RPMI7951 (cell line): ENCODE measurements at places on chromosomes 2 and 18.

DNA sequence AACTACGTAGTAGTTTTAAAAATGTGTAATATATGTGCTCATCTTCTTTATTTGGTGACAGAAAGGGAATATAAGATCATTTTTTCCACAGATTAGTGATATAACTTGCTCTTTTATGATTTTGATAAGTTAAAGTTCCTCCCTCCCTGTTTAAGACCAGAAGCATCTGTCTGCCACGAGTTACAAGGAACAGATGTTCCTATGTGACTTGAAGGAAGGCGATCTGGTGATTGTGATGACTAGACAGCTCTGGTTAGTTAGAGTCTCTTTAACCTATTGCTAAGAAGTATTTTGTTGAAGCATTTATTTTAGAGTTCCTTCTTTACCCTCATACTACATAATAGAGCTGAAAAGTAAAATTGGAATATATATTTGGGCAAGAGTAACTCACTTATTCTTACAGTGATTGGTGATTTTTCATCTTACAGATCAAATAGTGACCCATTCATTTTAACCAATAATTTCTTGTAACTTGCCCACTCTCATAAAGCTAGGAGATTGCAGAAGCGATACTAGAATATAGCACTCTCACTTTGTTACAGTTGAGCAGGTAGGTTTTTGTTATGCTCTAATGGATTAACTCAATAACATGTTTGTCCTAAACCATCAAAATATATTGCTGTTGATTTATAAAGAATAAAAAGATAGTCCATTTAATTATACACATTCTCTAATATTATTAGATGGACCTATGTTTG is 218.7 kb downstream of the SLC4A10 start:
- no peak for DNase-seq

GRCh38 chr18:62880673-62881364 is 165.5 kb downstream of the PHLPP1 start:
- no peak for DNase-seq

GRCh38 chr2:8547284-8548064 is 134.4 kb upstream of the ID2 start:
- no peak for DNase-seq

DNA sequence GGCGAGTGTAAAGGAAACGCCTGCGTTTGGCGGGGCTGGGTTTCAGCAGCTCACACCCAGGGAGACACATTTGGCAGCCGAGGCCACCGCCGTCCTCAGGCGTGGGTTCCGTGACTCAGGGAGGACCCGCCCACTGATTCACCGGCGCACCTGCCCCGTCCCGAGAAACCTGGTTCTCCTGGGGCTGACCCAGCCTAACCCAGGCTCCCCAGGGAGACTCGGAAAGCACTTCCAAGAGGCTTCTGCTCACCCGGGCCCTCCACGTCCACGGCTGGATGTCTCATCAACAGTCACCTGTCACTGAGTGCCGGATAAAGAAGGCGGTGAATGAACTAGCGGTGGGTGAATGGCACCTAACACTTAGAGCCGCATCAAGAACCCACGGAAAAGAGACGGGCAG is 126.4 kb upstream of the CTDP1 start:
- no peak for DNase-seq

DNA sequence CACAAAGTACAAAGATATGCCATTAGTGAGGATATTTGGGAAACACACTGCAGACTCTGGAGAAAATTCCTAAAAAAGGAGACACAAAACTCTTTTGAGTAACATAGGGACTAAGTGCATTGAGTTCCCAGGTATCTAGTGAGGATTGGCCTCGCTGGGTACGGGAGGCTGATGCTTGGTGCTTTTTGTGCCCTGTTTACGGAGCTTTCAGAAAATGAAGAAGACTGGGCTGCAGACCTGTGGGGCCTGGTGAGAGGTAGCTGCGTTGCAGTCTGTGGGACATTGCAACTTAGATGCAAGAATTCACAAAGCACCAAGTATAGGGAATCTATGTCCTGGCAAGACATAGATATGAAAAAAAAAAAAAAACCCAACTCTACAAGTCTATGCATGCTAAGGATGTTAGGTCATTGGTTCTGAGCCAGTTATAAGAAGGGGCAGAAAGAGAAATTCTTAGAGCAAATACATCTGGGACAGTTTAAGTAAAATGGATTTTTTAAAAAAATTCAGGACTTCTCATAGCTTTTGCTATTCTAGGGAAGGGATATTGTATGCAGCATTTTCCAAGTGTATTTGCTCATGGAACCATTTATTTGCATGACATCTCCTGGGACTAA is 156.0 kb downstream of the SLC4A3 start:
- DNase-seq: no peak

DNA sequence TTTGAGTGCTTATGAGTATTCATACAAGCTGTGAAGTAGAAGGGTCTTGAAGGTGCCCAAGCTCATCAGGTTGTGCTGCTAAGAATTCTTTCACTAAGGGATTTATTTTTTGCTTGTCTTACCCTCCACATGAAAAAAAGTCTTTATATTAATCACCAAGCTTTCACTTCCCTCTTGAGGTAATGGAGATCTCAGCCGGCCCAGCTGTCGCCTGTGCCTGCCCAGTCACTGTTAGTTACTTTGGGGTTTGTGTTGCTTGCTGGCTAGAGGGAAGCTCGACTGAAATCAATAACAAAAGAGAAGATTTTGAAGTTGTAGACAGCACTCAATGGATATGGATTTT is 21.9 kb downstream of the MC2R start:
- no peak for DNase-seq

GRCh38 chr2:8953525-8953924 is 50.0 kb downstream of the MBOAT2 start:
- no peak for DNase-seq

GRCh38 chr2:105888625-105889024 is 143.9 kb downstream of the NCK2 start:
- peak; percentile 15 for DNase-seq

DNA sequence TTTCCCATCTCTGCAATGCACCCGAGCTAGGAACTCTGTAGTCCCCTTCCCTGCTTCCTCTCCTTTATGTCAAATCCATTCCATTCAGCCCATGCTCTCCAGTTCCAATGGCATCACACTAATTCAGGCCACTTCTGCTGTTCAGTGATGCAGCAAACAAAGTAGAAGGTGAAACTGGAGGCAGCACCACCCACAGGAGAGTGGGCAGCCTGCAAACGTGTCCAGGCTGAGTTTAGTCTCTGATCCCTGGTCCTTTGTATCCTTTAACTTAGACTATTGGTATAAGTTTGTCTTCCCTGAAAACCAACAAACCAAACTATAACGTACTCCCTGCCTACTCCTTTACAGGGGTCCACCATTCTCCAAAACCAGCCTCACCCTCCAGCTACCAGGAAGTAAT is 14.7 kb upstream of the KCTD1 start:
- DNase-seq: no peak

DNA sequence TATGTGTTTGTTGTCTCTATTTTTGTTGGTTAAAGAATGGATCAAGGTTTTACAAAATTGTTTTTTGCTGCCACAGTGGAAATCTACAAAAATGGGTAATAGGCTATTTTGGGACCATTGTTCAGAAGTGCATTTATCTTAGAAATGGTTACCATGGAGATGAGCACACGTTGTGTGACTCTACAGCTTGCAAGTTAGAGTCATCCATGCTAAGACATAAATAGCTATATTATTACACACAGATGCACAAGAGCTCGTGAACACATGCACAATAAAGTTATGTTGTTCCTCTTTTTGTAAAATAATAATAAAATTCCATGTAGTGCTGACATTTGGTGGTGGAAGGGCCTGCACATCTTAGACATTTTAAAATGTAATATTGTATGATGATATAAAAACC is 15.5 kb upstream of the DUSP19 start:
- peak; percentile 62 for DNase-seq

- peak; percentile 48 for DNase-seq
These were observed 33.3 kb downstream of the NDUFA10 start for GRCh38 chr2:239991689-239992314.

DNA sequence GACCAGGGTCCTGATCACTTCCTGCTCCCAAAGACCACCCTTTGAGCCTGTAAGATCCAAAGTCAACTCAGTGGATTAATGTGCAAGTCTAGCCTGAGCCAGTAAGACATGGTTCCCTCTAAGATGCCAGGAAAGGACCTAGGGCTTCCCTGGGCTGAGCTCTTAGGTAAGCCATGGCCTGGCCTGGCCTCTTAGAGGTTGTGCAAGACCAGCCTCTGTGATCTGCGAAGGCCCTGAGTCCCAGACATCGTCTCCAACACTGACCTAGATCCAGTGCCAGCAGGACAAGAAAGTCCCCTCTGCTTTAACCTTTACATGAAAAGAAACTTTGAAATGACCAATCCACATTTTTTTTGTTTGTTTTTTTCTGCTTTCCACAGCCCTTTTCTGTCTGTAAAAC is 73.6 kb upstream of the CYP1B1 start:
- DNase-seq: no peak

DNA sequence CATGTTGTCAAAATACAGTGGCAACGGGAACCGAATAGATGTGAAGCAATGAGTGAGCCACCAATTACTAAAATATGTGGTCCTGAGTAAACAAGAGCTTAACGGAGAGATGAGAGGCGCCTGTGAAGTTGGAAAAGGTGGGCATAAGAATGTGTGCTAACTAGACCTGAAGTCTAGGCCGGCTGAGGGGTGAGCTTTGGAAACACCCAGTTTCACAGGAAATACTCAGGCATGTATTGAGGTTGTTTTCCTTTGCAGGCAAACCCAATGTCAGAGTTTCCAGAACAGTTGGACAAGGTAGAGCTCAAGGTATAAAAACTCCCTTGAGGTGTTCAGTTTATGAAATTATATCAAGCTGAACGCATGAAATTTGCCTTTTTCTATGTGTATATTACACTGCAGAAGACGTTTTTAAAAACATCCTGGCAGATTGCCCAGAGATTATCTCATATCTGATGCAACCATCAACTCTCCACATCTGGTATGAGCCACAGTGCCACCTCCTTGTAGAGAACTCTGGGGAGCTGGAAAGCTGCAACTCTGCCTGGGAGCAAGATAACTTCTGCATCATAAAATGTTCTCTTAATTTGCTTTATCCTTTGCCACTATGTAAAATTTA is 3.9 kb upstream of the WDSUB1 start:
- DNase-seq: peak; percentile 83

- no peak for DNase-seq
These were observed 8.8 kb upstream of the CABLES1 start for GRCh38 chr18:23126376-23127056.

DNA sequence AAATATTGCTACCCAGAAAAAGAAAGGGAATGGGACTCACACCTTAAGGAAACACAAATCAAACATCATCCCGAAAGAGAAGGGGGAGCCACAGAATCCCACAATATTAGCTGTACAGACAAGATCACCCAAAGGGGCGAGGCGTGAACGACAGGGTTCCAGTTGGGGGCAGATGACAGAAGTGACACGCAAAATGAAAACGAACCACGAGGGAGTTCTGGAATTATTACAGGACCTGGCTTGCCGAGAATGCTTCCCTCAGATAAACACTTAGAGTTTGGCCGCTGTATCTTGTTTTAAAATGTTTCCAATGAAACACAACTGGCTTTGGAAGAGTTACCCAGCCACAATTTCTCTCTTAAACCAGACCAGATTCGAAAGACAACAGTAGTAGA is 60.4 kb downstream of the C2orf76 start:
- DNase-seq: no peak

DNA sequence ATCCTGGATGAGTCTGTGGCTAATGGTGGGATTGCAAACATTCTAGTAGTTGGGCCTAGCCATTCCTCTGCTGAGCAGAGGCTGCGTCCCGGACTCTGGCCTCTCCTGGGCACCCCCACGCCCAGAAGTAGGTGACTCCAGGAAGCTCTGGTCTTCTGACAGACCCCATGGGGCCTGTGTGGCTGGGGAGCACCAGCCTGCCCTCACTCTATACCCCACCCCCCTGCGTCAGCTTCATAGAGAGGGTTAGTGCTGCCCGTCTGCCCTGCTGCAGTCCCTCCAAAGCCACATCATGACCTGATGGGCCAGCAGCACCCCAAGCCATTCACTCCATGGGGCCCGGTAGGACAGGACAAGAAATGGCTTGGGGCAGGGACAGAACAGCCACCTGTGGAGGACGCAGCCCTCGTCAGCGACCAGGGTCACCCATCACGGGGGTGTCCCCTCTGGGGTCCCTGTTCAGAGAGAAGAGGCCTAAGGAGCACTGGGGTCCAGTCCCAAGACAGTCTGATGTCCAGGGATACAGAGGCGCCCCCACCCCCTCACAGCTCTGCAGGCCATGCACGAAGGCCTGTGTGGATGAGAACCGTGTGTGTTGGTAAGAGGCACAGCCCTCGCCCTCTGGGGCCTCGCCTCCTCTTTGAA is 238.3 kb downstream of the ATAD2B start:
- DNase-seq: no peak

DNA sequence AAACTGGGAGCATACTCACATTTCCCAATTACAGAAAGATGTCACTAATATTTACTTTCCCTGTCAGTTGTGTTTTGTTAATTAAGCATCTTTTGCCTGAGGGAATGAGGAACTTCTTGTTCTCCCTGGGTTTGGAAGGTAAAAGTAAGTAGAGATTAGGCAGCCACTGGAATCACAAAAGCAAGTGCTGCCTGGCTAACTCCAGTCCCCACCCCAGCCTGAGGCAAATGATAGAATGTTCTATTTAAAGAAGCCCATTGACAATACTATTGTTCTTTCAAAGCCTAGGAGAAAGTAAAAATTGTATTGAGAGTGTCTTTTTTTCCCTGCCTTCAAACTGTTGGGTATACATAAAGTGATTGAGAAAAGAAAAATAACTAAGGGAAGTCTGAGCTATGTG is 93.8 kb downstream of the MBD2 start:
- DNase-seq: no peak

DNA sequence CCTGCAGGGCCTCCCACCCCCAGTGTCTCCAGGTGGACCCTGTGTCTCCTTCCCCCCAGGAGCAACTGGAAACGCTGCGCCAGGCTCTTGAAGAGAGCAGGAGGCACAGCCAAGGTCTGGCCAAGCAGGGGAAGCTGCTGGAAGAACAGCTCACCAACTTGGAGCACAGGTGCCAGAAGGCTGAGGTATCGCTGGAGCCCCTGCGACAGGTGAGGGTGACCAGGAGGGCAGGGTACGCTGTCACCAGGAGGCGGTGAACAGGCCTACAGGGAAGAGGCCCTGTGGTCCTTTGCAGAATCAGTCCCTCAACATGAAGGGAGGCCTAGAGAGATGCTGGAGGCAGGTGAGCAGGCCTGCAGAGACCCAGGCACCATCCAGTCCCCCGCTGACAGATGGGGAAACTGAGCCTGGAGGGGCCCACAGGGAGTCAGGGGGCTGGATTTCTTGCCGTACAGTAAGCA is 15.6 kb upstream of the SNED1 start:
- DNase-seq: no peak

- DNase-seq: no peak
These were observed 146.8 kb upstream of the SMAD2 start for GRCh38 chr18:48077291-48077690.

DNA sequence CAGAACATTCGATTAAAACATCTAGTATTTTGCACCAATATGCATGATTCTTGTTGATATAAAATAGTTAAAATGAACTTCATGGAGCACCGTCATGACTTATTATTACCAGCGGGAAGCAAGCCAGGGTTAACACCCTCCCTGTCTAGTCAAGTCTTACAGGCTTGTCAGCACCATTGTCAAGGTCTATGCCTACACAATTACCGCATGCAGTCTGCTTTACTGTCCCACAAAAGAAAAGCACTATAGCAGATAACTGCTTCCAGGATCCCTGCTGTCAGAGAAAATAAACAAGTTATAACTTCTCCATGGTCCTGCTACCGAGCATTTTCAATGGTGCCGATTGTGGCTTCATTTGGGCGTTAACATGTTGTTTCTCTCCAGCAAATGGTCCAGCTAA is 968.0 kb upstream of the FAM98A start:
- DNase-seq: no peak
